ENCODE measurements at places on chromosomes 5 and 9. TPM values are rescaled to one million over a fixed set of nuclear protein-coding genes. Genes with fewer than 3 reads are reported as not detected.

Gene DND1
- not detected for total RNA-seq

Gene ABCA1
- 23.6 TPM for total RNA-seq

Gene COL5A1
- total RNA-seq, result 435 TPM

Gene GPR21
- 2.6 TPM for total RNA-seq

Gene ADAMTS16
- total RNA-seq, result 2.5 TPM

Gene PCDHB14
- 7.8 TPM for total RNA-seq

Gene KCNT1
- 2.8 TPM for total RNA-seq

Gene RELL2
- 0.82 TPM for total RNA-seq

Gene ACTL7B
- not detected for total RNA-seq

Gene TRAPPC13
- total RNA-seq, result 39.5 TPM

Gene TXNDC8
- total RNA-seq, result not detected

Gene PKD2L2
- total RNA-seq, result 1.9 TPM

Gene AOPEP
- total RNA-seq, result 391 TPM

Gene TTC23L
- not detected for total RNA-seq

Gene TSSK1B
- total RNA-seq, result not detected

Gene PRSS3
- total RNA-seq, result 2.1 TPM

Measured in tongue (tissue), 3 donors.